Non-pigmented ciliary epithelial cell (primary cell): ENCODE measurements at places on chromosomes 11 and 22.

DNA sequence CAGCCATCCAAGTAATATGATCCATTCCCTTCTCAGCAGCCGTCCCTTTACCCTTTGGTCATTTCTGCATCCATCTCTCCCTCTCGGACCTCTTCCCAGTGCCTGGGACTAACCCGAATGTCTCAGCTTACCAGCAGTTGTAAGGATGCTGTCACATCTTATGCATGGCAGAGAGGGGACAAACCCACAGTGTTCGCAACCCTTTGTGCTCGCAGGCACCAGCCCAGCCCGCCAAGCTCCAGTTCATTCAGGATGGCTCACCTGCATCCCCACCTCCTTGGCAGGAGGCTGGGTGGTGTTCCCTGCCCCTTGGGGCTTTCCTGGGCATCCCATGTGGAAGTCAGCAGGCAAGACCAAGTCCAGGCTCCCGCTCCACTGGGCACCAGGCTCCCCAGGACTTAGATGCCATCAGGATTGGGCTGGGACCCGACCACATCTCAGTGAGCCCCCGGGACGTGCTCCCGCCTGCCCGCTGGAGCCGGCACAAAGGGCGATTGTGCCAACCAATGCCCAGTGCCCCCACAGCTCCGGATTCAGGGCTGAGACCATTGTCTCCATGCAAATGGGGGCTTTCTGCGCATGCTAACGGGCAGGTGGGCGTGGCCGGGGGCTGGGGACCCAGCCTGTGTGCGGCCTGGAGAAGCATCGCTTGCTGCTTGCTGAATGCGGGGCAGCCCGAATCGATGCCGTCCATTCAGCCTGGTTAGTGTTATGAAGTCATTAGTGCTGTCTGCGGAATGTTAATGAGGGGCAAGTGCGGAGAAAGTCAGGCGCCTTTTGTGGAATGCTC, 108.6 kb downstream of the KCNQ1OT1 start:
- DNase-seq: no peak

GRCh38 chr11:118929501-118930093, 3.9 kb upstream of the BCL9L start:
- no peak for DNase-seq

- DNase-seq: no peak
Measured at GRCh38 chr11:68536706-68537105, 76.2 kb downstream of the PPP6R3 start.

GRCh38 chr11:1927848-1928469, 8.5 kb downstream of the TNNT3 start:
- no peak for DNase-seq

DNA sequence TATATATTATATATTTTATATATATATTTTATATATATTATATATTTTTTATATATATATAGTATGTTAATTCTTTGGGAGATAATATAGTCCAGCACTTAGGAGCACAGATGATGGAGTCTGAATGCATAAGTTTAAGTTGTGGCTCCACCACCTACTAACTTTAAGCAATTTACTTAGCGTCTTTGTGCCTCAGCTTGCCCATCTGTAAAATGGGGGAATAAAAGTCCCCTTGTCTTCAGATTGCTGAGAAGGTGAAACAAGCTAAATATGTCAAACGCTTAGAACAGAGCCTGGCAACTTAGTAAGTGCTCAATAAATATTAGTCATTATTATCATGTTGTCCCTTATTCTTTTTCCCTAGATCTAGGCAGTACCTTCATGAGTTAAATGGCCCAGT, 27.5 kb downstream of the DSCAML1 start:
- DNase-seq: no peak

- no peak for DNase-seq
Measured at GRCh38 chr11:126776119-126776518, 224.5 kb downstream of the KIRREL3 start.

DNA sequence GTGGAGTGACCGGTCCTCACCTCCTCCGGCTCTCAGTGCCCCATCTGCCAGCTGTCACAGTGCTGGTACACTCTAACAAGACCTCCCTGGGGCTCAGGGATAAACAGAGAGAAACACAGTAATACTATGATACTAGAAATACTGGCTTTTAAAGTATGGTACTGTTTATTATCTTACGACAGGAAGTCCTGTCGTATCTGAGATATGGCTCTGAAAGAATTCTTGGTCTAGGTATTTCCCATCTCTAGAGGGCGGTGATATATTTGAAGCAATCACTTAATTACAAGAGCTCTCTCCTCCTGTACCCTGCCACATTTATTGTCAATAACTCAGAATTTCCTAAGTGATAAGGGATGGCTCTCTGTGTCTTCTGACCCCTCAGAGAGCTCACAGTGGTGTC, 119.1 kb downstream of the RRM1 start:
- DNase-seq: no peak

GRCh38 chr11:76253416-76253815, 47.1 kb upstream of the WNT11 start:
- no peak for DNase-seq
